NT2/D1 (cell line): ENCODE measurements at places on chromosomes 13 and 19.

DNA sequence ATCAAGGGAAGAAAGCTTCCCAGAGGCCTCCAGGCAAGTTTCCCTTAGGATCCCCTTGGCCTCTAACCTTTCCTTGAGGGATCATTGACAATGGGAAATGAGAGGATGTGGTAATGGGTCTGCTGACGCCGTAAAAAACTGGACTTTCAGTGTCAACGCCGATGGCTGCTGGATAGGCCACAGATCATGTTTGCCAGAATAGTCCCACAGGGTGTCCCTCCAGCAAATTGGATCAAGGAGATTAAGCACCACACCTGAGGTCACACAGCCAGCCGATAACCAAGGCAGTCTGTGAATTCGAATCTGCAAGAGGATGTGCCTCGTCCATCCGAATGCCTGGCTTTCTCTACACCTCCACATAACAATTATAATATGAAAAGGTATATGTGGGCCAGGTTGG lies 17.6 kb downstream of the BCAT2 start:
- no peak for DNase-seq

DNA sequence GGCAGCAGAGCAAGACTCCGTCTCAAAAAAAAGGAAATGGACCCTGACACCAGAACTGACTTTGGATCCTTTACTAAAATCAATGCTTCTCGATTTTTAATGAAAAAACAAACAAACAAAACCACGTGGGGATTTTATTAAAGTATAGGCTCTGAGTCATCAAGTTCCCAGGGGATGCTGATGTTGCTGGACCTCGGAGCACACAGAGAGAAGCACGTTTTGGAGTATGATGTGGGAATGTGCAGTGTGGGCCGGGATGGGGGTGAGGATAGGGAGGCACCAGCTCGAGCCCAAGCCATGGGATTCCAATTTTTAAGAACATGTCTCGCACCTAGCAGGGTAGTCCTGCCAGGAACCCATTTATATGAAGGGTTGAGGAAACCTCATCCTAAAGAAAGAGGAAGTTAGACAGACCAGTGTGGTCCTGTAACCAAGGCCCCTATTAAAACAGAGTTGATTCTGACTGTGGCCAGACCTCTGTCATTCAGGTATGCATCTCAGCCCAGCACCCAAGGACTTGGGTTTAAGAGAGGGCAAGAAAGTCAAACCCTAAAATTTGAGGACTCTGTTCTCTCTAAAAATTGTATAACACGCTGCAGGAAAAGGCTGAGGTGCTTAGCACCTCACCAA lies 6.4 kb downstream of the FLT1 start:
- no peak for DNase-seq

DNA sequence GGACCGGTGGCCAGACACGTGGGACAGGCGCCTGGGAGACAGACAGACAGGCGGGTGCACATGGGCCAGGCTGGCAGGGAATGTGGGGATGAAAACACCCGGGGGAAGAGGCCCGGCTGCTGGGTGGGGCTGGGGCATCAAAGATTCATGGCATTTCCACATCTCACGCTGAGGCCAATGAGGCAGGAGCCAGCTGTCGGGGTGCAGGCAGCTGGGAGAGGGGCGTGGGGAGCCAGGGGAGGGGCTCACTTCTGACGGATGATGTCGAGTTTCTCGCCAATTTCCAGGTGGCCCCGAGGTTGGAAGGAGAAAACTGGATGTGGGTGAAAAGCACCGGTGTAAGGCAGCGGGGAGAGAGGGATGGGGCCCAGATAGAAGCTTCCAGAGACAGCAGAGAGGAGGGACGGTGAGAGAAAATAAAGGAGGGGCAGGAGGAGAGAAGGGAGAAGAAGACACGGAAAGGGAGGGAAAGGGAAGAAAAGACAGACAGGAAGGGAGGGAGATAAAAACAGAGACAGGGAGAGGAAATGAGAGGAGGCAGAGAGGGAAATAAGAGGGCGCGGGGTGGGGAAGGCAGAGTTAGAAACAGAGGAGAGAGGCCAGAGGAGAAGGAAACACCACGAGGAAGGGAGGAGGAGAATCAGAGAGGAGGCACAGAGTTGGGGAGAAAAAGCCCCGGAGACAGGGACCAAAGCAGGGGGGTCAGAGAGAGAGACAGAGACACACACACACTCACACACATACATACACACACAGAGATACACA lies 8.0 kb upstream of the CCER2 start:
- no peak for DNase-seq

DNA sequence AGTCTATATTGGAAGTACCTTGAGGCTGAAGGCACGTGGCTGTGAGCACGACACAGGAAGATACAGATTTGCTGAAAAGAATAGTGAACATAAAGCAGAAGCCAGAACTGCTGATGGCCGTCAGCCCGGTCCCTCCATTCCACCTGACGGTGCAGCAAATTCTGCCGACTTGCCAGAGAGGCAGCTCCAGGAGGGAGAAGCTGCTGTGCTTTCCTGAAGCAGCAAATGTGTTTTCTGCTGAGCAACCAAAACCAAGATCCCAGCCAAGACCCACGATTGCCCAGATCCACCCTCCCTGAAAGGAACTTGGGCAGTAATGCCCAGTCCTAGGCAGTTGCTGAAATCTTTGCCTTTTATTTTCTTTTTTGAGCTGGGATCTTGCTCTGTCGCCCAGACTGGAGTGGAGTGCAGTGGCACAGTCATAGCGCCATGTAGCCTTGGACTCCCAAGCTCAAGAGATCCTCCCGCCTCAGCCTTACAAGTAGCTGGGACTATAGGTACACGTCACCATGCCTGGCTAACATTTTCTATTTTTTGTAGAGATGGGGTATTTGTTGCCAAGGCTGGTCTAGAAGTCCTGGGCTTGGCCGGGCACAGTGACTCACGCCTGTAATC lies 7.0 kb upstream of the RCN3 start:
- no peak for DNase-seq

DNA sequence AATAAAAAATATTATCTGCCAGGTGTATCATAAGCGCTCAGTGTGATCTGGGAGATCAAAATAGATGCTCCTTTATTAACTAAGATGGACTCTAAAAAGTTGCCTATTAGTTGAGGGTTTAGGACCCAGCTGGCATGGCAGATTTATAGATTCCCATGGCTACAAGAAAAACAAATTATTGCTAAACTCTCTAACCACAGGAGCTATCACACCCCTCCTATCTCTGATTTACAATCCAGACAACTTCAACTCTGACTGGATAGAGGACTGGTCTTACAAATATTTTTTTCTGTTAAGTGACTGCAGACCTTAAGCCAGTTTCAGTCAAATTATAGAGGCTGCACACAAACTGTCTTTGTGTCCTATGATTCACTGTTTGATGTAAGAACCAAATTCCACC lies 45.4 kb upstream of the MYCBP2 start:
- DNase-seq, result no peak

GRCh38 chr19:17346109-17346671 lies 8.8 kb downstream of the GTPBP3 start:
- DNase-seq, result no peak

DNA sequence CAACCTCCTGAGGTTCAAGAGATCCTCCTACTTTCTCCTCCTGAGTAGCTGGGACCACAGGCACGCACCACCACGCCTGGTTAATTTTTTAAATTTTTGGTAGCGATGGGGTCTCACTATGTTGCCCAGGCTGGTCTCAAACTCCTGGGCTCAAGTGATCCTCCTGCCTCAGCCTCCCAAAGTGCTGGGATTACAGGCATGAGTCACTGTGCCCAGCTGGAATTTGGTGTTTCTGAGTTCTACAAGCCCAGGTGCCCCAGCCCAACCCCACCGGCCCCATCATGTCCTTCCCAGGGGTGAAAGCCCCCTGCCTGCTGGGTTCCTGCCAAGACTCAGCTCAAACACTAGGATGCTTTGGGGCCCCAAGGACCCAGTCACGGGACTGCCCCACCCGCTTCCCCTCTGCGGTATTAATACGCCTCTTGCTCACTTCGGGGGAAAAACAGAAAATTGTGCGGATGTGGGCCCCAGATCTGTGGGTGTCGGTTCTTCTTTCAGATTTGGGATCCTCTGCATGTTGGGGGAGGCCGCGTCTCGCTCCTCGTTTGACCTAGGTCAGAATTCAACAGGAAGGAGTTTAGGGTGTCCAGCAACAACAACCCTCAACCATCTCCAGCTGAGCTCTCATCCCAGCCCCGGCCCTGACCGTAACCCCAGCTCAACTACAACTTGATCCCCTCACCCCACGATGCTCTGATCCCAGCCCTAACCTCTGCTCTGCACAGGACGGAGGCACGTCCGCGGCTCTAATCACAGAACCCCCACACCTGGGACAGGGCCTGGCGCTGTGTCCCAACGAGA lies 3.7 kb upstream of the FCER2 start:
- no peak for DNase-seq
